Adrenal gland (tissue), 19 donors: ENCODE measurements at places on chromosomes 6 and 20. TPM values are rescaled to one million over a fixed set of nuclear protein-coding genes. Genes with fewer than 3 reads are reported as not detected.

GRCh38 chr6:113031591-113032238, 684.6 kb downstream of the RFPL4B start:
- DNase-seq: no peak

- DNase-seq: no peak
These were observed 265.9 kb upstream of the FERMT1 start for GRCh38 chr20:6388671-6389197.

DNA sequence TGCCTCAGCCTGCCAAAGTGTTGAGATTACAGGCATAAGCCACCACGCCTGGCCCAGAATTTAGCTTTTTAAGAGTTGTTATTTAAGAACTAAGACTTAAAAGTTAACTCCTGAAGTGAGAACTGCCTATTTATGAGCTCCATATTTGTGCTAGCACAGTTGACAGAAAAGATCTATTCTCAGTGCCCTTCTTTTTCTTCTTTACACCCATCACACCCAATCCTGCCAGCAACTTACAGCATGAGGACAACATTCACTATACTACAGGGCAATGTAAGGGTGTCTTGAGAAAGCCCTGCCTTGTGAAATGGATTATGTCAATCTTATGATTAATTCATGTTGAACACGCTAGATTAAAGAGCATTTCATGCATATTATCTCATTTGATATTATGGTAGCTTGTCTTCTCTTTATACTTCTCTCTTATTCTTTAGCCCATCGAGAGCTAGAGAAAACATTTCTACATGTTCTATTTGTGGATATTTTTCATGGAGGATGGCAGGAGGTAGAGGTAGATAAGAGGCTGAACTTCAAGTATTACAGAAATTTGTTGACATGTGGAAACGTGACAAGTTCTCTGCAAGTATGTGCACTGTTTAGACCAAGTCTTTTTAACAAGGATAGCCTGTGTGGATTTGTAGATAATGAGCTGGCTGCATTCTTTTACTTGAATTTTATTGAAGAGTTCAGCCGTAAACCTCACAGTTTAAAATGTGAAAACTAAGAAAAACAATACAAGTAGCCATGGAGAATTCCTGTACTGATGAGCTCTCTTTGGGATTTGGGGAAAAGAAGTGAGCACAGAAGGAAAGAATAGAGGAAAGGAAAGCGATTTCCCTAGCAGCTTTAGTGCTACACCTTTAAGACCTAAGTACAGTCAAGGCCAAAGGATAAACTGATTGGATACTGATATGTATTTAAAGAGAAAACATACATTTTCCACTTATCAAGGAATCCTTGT, 212.2 kb downstream of the ARHGAP18 start:
- DNase-seq: no peak

DNA sequence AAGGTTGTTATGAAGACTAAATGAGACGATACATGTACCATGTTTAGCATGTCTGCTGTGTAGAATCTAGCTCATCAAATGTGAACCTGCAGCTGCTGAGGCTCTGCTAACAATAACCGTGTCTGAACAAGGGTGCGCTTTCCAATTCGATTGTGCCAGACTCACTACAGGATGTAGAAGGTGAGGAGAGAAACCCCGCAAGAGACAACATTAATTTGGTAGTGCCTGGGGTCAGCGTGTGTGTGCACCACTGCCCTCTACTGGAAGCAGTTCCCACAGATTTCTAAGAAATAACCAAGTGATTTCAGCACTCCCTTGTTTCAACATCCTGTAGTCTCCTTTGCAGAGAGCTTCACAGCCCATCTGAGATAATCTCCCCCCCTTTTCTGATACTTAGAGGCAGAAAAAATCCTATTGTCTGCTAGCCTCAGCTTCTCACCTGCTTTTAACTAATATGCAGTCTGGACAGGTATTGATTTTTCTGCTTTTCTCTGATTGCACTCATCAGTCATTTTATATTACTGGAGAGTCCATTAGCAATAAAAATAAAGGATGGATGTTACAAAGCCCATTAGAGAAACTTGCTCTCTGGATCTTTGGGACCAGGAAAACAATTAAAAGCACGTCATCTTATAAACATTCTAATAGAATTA, 96.7 kb upstream of the BACH2 start:
- peak; percentile 57 for DNase-seq

GRCh38 chr6:144683216-144684070, 398.3 kb downstream of the UTRN start:
- no peak for DNase-seq

DNA sequence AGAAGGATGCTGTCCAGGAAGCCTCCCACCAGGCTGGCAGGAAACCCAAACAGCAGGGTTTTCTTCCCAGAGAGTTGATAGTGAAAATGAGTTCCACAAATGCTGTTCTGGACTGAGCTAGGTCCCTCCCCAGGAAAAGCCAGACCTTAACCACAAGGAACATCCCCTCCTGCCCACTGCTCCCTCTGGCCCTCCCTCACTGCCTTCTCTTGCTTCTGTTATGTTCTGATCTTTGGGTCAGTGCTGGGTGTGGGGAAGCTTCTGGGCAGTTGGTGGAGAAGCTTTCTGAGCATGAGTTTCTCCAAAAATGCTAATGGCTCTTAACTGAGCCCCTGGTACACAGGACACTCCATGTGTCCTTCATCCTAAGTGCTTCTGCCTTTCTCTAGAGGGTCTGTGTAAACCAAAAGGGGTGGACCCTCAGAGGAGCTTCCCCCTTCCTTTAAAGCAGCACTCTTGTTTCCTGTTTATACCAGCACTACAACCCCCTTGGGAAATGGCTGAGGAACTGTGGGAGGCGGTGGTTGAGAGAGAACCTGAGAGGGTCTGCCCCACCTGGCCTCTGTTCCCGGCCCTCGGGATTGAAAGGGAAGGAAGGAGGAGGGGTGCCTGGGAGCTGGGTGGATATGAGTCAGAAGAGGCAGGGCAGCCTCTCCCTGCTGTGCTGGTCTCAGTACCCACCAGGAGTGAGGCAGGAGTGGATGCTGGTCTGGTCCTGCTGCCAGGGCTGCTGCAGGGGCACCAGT, 42.0 kb downstream of the CDS2 start:
- peak; percentile 34 for DNase-seq

GRCh38 chr6:11761744-11762620, 16.6 kb downstream of the ADTRP start:
- no peak for DNase-seq

- peak; percentile 7 for DNase-seq
These were observed 79.3 kb downstream of the VGLL2 start for GRCh38 chr6:117344444-117345291.

DNA sequence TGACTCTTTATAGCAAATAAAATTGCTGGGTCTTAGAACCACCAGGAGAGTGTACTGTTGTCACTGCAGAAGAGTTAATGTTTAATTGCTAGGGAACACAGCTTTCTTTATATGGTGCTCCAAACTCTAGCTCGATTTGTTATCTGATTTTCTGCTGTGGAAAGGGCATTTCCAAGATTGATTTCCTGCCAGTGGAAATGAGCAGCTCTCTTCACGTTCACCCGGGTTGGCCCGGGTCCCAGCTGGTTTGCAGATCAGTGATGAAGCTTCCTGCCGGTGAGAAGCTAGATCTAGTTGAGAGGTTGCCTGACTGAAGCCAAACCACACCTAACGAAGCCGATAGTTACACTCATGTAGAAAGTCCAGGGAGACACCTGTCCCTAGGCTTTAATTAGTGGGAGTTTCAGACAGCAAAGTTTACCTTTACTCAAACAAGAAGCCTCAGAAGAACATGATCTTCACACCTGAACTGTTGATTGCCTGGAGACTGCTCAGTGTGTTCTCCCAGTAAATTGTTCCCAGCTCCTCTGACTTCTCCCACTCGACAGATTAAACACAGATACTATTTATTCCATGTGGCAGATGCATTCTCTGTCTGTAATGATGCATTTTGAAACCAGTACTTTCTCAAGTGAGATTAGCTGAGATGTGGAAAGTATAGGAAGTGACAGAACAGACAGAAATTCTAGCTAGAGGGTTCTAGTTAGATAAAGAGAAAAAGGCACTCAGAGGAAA, 27.8 kb downstream of the PAQR8 start:
- DNase-seq: peak; percentile 61

DNA sequence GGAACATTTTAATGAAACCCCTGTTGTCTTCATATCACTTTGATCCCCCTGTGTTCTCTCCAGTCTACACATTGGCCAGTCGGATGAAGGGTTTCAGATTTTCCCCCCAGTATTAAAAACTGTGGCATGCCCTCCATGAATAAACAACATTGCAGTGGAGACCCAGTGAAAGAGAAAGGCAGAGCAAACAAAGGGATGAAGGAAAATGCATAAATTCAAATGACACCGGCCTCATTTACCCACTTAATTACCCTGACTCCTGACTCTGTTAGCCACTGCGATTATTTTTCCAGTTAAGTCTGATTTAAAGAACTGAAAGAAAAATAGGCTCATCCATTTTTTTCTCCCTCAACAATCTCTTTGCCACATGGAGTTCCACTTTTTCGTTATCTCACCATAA, 569.2 kb downstream of the TFAP2B start:
- DNase-seq: no peak

- DNase-seq: no peak
These were observed 17.0 kb downstream of the SUN5 start for GRCh38 chr20:32987044-32987825.

DNA sequence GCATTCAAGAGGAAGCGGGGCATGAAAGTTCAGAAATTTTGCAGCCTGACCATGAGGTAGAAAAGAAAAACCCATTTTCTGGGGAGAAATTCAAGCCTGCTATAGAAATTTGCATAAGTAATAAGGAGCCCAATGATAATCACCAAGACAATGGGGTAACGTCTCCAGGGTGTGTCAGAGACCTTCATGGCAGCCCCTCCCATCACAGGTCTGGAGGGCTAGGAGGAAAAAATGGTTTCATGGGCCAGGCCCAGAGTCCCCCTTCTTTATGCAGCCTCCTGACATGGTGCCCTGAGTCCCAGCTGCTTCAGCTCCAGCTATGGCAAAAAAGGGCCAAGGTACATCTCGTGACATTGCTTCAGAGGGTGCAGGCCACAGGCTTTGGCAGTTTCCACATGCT, 618.5 kb downstream of the EYS start:
- no peak for DNase-seq

DNA sequence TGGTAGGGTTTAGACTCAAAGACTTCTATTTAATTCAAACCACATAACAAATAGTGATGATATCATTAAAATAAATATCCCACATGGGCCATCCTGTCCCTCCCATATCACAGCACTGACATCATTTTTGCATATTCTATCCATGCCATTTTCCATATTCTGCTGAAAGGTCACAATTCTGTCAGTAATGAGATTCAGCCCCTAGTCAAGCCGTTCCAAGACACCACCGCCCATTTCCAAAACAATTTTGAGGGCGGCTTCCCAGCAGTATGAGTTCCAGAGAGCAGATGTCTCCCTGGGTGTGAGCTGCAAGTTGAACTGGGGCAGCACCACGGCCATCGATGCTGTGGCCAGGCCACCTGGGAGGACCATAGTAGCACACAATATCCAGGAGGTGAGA, 65.1 kb upstream of the PLEKHG1 start:
- no peak for DNase-seq

DNA sequence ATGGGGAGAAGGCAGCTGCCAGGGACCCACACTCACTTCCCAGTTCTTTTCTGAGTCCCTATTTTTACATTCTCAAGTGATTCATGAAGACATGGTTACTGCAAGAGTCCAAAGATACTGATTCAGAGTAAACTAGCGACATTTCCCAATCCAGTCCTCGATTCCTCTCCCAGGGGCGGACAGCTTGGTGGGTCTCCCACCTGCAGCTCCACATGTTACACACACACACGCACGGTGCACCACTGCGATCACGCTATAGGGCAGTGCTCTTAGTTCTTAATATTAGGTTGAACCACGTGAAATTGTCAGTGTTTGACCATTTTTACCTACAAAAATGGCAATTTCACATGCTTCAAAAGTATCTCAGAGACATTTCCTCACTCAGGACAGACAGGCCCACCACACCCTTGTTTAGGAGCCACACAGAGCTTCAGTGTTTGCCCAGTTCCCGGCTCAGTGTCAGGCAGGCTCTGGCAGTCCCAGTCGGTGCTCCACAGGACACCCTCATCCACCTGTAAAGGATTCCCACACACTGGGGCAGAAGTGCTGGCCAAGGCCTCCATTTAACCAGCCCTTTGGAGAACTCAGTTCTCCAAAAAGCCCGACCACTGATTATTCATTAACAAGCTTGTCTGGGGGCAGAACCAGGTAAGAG, 51.8 kb downstream of the RRBP1 start:
- DNase-seq: no peak

- no peak for DNase-seq
These were observed 36.2 kb downstream of the ARMC2 start for GRCh38 chr6:108884211-108885059.

- DNase-seq: no peak
These were observed 381.0 kb upstream of the SULF2 start for GRCh38 chr20:48166082-48166835.

DNA sequence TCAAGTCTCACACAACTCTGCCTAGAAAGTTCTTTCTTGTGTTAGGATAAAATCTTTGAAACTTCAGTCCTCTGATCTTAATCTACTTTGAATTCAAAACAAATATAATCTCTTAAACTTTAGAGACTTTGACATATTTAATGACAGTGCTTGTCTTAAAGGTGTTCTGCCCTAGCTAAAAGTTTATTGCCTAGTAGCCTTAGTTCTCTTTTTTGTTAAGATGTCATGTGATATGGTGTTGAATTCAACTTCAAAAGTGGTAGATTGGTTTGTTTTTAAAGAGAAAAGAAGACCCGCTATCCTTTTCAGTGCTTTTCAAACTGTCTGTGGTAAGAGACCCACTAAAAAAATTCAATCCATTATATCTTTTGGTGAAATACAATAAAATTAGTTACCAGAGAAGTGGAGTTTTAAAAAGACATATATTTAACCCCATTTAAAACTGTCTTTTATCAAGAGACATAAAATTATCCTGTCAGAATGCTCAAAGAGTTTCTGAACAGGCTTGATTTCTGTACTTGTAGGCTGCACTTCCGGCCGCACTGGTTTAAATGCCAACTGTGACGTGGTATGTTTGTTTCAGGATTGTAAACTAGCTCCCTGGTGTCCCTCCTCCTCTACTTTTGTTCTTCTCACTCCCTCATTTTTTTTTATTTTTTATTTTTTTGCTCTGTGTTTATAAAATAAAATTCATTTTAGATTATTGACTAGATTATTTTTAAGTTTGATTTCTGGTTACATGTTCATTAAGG, 76.5 kb downstream of the QKI start:
- peak; percentile 74 for DNase-seq

MYLK4 gene
- total RNA-seq: 0.69 TPM

LAMA4 gene
- total RNA-seq: 39.7 TPM

UFL1 gene
- total RNA-seq: 31.9 TPM

SNX5 gene
- 143 TPM for total RNA-seq

NRSN1 gene
- total RNA-seq: not detected

AGER gene
- 9.0 TPM for total RNA-seq

LIME1 gene
- total RNA-seq: 1.6 TPM

ULBP3 gene
- total RNA-seq: 5.9 TPM

SMOC2 gene
- 6.2 TPM for total RNA-seq

ZC2HC1B gene
- not detected for total RNA-seq

TINAG gene
- total RNA-seq: not detected

PSORS1C2 gene
- total RNA-seq: not detected

PPP1R11 gene
- 31.2 TPM for total RNA-seq
